Pericardium fibroblast (primary cell): ENCODE measurements at places on chromosomes 16 and 17. TPM values are rescaled to one million over a fixed set of nuclear protein-coding genes. Genes with fewer than 3 reads are reported as not detected.

Gene MED1
- 14.6 and 19.3 TPM in 2 replicates for total RNA-seq

Gene KCTD5
- 19.1 and 28.0 TPM in 2 replicates for total RNA-seq

Gene TRAP1
- 53.2 and 63.9 TPM in 2 replicates for total RNA-seq

Gene CAPNS2
- total RNA-seq = not detected in 2 replicates
